Stimulated activated CD8-positive, alpha-beta memory T cell treated with anti-CD3 and anti-CD28 coated beads, Interleukin-2, amount 100 ng/mL, for 1 hour (primary cell): ENCODE measurements at places on chromosomes 12 and 14.

GRCh38 chr12:93982771-93983315, 165.5 kb upstream of the PLXNC1 start:
- no peak for DNase-seq

- no peak for DNase-seq
Observed at GRCh38 chr12:12024911-12025682, 45.6 kb upstream of the BCL2L14 start.

- DNase-seq: no peak
Observed at GRCh38 chr14:66378712-66379505, 107.3 kb upstream of the CCDC196 start.

- no peak for DNase-seq
Observed at GRCh38 chr12:172732-173161, 41.2 kb downstream of the SLC6A12 start.

DNA sequence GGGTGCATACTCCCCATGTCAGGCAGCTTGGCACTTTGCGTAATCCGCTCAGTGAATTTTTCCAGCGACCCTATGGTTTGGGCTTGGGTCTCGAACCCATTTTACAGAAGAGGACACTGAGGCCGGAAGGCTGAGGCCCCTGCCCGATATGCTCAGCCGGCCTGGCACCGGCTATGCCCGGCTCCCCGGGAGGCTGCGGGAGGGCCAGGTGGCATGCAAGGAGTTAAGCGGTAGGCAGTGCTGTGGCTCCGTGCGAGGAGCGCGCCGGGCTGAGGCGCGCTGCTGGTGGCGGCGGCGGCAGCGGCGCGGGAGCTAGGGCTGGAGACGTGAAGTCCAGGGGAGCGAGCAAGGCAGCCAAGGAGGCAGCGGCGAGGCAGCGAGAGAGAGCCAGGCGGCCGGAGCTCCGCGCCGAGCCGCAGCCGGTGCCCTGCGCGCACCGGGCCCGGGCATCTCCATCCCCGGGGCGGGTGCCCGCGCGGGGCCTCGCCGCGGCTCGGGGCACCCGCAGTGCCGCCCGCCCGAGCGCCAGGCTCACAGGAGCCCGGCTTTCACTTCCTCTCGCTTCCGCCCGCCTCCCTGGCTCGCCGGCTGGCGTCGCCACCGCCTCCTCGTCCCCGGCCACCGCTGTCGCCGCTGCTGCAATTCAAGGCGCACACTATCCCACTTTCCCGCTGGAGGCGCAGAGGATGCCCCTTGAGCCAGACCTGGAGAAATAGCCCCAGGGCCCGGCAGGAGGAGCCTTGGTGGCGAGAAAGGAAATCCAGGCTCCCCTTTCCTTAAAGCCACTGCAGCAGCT, at the start of gene WSCD2:
WSCD2 (plus strand) TSS at position 272 of the 796 bp plus-strand sequence. CDS start 66,545 bp downstream, outside the sequence.
- DNase-seq: no peak
